ENCODE measurements at places on chromosomes 3 and 15. TPM values are rescaled to one million over a fixed set of nuclear protein-coding genes. Genes with fewer than 3 reads are reported as not detected.

GRCh38 chr3:106485802-106486201 is 617.0 kb upstream of the CBLB start:
- DNase-seq, result no peak

Gene HAUS2
- 29.1 TPM for total RNA-seq

Gene GOLGA6A
- not detected for total RNA-seq

DNA sequence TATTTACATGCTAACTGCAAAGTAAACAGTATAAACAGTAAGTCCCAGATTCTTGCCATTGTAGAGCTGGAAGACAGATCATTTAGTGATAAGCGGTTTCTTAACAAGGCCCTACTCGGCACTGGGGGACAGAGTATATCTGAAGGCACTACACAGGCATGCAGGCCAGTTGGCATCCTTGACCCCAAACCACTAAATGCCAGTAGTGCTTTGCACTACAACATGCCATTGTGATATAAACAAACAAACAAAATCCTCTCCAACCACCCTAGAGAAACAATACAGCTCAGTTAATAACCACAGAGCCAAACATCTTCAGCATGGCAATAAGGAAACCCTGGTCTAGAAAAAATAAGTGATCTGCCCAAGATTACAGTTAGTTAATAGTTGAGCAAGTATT is 5.3 kb downstream of the AQR start:
- DNase-seq, result no peak

DNA sequence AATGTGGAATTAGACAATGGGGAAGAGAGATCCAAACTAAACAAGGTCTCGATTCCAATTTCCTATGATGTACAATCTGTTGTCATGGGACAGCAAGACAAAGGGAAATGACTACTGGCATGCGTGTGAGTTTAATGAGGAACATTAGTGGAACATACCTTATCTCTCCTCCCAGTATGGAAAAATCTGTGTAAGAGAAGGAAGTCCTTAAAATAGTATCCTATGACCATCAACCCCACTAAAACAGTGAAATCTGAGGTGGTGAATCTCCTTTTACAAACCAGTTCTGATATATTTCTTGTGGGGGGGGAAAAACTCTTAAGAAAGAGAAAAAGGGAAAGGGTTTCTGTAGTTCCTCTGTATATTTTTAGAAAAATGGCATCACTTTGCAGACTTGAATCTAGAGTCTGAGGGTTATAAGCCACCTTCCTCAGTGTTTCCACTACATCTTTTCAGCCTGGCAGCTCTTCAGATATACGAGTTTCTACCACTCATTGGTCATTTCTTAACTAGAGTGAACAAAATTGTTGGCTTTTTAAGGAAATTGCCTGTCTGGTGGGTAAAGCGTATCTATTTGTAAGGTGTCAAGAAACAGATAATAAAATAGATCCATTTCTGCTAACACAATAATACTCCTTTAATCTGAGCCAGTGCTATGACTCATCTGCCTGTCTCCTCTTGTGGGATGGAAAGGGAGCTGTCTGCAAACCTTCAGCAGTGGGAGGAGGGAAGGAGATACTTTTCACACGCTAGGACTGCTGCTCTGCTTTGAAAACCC is 3.0 kb upstream of the TNFAIP8L3 start:
- DNase-seq, result no peak

Gene UTS2B
- total RNA-seq, result not detected

Gene PAK2
- 51.0 TPM for total RNA-seq

DNA sequence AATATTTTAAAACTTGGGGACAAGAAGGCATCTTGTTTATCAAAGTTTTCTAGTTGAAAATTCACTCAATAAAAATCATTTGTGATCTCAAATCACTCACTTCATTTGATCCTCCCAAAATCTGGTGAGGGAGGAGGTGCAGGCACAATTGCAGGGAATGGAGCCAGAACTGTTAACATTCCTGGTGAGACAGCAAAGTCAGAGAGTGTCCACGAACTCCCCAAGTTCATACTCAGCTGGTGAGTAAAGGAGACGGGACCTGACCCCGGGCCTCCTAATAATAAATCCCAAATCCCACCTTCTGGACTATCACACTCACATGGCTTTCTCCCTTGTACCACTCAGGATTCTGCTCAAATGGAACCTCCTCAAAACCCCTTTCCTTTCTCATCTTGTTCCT is 252.3 kb upstream of the LRTM1 start:
- no peak for DNase-seq

- no peak for DNase-seq
Observed at GRCh38 chr3:195044411-195044810, 226.5 kb downstream of the XXYLT1 start.

- no peak for DNase-seq
Observed at GRCh38 chr15:85583442-85583841, 203.0 kb downstream of the AKAP13 start.

GRCh38 chr15:83108266-83109219 is 1.1 kb downstream of the TM6SF1 start:
- DNase-seq, result no peak

Gene MAP3K13
- 8.4 TPM for total RNA-seq

- DNase-seq, result no peak
Observed at GRCh38 chr3:4750306-4750968, 228.8 kb upstream of the BHLHE40 start.

Gene SNTN
- not detected for total RNA-seq

GRCh38 chr3:191770541-191770940 is 309.6 kb downstream of the PYDC2 start:
- DNase-seq, result no peak

Gene ACKR2
- 59.0 TPM for total RNA-seq

DNA sequence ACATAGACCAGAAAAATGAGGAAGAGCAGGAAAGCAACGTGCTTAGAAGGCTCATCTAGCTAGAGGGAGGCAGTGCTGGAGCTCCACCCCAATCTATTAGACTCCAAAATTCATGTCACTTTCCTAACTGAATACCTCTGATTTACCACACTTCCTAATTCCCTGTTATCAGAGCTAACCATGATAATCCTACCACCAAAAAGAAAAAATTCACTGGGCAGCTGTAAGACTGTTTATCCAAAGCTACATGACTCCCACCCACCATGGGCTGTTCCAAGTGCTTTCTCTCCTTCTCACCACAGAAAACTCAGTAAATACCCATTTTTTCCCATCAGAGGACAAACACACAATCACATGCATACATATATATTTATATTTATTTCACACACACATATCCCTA is 479.5 kb upstream of the WNT5A start:
- no peak for DNase-seq

DNA sequence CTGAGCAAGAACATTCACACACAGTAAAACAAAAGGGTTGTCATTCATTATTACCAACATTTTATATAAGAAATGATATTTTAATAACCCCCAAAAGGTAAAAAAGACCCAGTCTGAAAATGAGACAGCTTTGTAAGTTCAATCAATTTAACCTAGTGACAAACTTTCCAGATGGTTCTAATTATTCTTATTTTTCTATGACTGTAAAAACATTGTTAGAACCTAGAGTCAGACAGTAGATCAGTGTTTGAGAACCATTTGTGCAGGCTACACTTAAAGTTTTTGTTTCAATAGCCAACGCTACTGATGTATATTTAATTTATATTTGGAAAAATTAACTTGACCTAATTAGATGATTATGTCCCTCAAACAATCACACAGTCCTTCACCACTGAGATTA is 708.4 kb upstream of the CBLB start:
- DNase-seq, result no peak

Gene TRPM1
- total RNA-seq, result not detected

- DNase-seq, result no peak
Observed at GRCh38 chr3:169618894-169619792, 44.4 kb downstream of the MECOM start.

DNA sequence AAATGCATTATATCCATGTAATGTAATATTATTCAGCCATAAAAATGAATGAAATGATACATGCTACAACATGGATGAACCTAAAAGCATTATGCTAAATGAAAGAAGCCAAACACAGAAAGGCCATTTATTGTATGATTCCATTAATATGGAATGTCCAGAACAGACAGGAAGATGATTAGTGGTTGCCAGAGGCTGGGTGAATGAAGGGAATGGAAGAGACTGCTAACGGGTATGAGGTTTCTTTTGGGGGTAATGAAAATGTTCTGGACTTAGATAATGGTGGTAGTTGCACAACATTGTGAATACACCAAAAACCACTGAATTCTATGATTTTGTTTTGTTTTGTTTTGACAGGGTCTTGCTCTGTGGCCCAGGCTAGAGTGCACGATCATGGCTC is 61.6 kb upstream of the MAP4 start:
- DNase-seq, result no peak

Gene BCL2A1
- total RNA-seq, result 1.3 TPM

Gene SLC28A1
- total RNA-seq, result 0.22 TPM

DNA sequence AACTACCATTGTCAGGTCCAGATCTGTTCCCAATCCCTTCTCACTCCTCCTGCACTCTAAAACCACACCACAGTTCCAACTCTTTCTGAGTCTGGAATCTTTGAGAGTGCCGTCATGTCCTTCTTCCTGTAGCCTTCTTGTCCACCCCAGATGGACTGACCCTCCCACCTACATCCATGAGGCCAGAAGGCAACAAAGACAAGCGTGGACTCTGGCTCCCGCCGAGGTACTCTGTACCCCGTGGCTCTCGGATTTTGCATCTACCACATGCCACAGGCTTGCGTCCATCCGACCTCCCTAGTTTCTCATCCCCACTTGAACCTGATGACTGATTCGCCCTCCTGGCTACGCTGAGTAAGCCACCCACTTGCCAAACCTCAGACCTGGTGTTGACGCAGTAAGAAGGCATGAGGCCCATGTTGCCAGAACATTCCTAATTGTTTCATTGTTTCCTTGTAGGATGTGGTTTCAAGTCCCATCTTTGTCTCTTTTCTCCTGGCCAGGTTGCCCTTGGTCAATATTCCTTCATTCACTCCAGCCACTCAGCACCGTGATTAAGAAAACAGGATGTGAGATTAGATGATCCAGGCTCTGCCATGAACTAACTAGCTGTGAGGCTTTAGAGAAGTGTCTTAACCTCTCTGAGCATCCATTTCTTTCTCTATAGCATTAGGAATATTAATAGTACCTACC is 1.1 kb upstream of the ZBTB38 start:
- no peak for DNase-seq

Gene ECE2
- not detected for total RNA-seq

GRCh38 chr3:135887220-135887619 is 78.3 kb upstream of the PPP2R3A start:
- DNase-seq, result no peak

- no peak for DNase-seq
Observed at GRCh38 chr3:52534281-52535183, 875 bp upstream of the NT5DC2 start.

DNA sequence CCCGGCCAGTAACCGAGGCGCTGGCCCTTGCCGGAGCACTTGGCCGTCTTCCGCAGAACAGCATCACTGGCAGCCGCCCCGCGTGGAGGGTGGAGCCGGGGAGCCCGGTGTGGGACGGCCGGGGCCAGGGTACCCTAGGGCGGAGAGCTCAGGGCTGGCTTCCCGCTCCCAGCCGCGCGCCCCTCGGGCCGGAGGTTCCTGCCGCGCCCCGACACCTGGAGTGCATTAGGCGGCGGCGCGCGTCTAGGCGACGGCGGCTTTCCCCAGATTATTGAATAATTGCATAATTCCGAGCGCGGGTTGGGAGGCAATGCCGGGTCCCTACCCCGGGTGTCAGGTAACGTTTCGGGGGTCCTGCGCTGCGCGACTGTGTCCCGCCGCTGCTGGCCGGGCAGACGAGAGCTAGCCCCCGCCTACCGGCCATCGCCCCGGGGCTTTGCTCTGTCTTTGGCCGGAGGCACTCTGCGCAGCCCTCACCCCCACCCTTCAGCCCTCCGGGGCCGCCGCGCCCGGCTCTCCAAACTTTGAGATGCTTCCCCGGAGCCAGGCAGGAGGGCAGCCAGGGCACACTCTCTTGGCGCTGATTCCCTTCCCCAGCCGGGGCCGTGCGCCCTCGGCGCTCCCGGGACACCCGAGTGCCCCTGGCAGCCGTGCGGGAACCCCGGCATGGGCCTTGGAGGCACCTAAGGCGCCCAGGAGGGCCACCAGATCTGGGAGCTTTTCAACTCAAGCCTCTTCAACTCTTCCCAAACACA is 749 bp downstream of the ITGA11 start:
- DNase-seq, result no peak

DNA sequence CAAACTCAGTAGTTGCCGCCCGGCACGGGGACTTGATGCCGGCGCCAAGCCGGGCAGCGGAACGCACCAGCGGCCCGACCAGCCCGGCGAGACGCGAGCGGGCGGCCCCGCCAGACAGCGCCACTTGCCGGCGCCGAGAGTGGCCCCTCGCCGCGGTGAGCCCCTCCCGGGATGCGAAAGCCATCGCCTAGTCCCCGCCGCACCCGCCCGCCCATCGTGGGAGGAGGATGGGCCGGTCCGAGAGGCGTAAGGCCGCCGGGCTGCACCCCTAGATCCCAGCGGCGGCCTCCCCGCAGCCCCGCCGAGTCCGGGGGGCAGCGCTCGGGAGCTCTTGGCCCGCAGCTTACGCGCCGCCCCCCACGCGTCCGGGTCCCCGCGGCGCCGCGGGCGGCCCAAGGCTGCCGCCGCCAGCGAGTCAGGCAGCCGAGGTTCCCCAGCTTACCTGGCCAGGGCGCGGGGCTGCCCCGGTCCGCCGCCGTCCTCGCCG is 609 bp downstream of the GOLGA8A start:
- DNase-seq, result no peak

DNA sequence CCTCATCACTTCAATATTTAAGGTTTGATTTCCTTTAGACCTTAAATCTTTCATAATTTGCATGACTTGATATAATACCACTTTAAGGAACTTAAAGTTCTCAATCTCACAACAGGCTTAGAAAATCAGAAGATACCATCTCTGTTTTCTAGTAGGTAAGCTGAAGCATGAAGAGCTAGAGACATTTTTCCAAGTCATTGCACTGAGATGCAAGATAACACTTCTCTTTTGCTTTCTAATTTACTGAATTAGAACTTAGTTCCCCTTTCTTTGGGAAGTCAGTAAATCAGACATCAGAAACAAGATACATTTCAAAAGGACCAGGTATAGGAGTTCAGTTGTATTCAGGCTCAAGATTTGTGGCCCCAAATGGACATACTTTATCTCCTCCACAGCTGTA is 79.7 kb downstream of the DZIP3 start:
- DNase-seq, result no peak
